Retina (tissue), 1 donor: ENCODE measurements at places on chromosomes 3 and 15.

DNA sequence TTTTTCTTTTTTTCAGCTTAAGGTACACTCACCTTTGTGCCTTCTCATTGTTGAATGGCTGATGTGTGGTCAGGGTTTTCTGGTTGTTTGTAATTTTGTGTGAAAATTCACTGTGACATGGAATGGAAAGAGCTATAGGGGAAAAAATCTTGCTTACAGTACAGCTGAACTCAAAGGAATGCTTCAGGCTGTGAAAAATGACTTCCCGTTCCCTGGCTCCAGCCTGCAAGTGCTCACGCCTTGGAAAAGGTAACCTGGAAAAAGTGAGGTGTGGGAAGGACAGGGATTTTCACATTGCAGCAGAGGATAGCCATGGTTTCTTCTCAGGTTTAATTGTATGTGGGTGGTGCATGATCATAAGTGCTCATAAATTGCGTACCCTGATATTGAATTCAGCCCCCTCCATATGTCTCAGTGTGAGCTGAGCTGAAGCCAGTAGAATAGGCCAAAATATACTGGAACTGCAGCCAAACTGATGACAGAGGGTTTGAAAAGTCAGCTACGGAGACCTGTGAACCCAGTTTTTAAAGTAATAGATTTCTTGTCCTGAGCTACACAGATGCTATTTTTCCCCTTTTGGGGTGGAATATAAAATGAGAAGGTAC is 228.7 kb upstream of the RASGRP1 start:
- DNase-seq: no peak

- DNase-seq: no peak
These were observed 28.6 kb upstream of the C3orf80 start for GRCh38 chr3:160196511-160197104.

DNA sequence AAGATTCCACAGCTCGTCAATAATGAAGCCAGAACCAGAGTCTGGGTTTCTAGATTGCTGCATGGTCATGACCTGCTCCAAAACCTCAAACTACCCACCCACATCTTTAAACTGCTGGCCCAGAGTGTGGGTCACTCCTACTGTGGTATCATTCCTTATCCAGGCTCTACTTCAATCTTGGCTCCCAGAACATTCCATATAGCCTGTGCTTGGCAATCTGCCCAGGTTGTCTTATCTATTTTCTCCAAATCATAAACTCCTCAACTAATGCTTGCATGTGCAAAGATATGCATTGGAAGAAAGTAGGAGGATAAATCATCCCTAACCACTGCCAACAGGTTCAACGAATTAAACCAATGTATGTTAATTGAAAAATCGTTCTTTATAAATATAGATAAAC is 169.7 kb downstream of the ANXA2 start:
- no peak for DNase-seq

DNA sequence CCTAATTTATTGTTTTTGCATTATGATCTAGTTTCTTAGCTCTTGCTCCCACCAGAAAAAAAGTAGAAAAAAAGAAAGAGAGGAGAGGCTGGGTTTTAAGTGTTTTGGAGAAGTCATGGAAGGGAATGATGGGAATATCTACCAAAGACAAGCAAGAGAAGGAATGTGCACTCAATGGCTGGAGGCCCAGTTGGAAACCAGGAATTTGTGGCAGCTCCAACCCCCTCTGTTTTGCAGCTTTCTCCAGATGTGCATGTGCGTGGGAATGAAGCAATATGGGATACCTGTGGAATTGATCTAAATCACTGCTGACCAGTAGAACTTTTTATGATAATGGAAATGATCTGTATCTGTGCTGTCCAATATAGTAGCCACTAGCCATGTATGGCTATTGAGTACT is 27.1 kb downstream of the EIF2AK4 start:
- DNase-seq: no peak

- peak; percentile 23 for DNase-seq
These were observed 76.2 kb downstream of the ATP1B3 start for GRCh38 chr3:141952611-141953010.

GRCh38 chr3:58135712-58136543 is 74.8 kb downstream of the DNASE1L3 start:
- no peak for DNase-seq

GRCh38 chr15:101016581-101016980 is 97.4 kb downstream of the LRRK1 start:
- no peak for DNase-seq

DNA sequence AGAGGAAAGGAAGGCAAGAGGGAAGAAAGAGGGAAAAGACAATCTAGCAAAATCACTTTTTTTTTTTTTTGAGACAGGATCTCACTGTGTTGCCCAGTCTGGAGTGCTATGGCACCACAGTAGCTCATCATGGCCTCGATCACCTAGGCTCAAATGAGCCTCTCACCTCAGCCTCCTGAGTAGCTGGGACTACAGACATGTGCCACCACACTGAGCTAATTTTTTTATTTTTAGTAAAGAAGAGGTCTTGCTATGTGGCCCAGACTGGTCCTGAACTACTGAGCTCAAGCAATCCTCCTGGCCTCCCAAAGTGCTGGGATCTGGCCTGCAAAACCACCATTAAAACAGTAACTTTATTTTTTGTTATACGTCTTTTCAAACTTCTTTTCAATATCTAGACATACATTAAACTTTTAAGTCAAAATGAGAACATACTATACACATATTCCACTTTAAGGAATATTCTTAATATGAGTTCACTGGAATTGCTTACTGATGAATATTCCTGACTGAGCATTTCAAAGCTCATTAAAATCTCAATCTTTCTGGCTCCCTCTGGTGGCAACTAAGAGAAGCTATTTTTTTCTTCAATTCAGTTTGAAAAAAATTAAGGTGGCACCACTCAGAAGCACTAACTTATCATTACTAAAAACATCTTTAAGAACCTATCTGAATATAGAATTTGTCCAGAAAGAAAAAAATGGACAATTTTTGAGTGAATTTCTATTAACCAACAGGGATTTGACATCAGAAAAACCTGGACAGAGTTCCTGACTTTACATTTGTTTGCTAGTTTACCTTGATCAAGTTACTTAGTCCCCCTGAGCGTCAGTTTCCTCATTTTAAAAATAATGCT is 40.9 kb downstream of the UACA start:
- peak; percentile 31 for DNase-seq

GRCh38 chr3:74897006-74897405 is 282.5 kb upstream of the CNTN3 start:
- no peak for DNase-seq

GRCh38 chr3:158909870-158910269 is 108.0 kb downstream of the MFSD1 start:
- DNase-seq: no peak

DNA sequence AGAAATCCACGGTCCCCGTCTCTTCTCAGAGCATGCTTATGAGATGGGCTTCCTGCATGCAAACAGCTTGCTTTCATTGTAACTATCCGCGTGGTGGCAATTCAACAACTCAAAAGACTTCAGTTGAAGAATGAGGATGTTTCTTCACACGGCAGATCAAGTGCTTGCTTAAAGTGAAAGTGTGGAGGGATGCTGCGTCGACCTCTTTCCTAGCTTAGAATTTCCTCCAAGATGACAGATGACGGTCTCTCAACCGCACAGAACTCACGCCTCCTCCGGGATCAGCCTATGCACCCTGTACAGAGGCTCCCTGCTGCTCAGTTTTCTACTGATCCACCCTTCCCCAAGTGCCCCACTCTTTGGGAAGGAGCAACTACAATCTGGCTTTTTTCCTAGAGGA is 47.8 kb downstream of the PCSK6 start:
- no peak for DNase-seq

DNA sequence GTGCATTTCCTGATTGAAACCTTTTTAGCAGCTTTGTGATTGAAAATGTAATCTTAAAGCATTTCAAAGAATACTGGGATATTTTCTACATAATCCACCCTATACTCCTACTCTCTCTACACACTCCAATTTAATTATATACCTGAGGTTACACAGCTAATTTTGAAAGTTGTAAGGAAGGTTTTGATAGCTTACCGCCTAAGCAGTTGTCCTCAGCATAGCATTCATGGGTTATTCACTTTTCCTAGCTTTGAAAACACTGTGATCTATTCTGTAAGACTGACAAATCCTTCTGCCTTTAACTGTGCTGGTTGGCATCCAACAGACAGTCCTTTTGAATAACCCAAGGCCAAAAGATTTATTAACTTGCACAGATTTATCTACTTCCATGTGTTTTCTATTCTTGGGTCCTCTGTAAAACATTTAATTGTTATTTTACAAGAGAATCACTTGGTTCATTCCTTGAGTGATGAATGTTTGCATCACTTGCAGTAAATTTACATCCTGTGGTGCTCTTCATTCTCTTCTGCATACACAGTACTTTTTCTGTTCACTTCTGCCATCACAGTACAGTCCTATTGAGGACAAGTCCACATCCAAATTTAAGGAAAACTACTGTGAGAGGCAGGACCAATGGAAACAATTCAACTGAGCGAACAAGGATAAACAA is 44.8 kb downstream of the SERPINI1 start:
- DNase-seq: no peak

DNA sequence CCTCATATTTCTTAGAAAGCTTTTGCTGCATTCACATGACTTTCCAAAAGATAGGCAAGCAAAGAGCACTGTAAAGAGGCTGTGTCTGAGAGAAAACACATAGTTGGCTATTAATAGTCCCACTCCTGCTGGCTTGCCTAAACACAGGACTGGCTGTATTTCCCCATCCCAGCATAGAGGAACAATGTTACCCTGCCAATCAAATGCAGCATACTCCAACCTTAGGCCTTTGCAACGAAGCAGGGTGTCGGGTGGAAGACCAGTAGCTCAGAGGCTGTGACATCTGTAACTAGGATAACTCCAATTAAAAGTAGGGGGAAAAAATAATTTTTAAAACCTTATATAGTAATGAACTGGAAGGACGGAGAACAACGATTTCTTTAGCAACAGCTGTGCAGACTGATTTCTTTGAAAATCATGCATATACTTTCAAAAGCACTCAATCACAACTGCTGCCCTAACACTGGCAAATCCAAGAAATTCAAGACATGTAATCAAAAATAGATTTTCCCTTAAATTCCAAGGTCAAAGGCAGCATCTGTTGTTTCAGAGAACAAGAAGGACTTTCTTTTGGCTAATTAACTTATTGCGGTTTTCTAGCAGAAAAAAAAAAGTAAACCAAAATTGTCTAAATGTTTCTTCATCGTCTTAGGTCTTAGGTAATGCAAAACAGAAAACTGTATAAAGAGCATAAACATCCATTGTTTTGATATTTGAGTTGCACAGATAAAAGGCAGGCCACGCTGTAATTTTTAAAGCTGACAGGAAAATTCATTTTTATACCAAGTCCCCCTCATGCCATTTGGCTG is 139.3 kb downstream of the TNIK start:
- DNase-seq: peak; percentile 16

GRCh38 chr15:67792250-67792942 is 32.9 kb upstream of the SKOR1 start:
- no peak for DNase-seq

GRCh38 chr3:188605905-188606304 is 451.9 kb downstream of the LPP start:
- no peak for DNase-seq

- DNase-seq: peak; percentile 37
These were observed 65.9 kb downstream of the CACNA2D3 start for GRCh38 chr3:54188176-54188791.

DNA sequence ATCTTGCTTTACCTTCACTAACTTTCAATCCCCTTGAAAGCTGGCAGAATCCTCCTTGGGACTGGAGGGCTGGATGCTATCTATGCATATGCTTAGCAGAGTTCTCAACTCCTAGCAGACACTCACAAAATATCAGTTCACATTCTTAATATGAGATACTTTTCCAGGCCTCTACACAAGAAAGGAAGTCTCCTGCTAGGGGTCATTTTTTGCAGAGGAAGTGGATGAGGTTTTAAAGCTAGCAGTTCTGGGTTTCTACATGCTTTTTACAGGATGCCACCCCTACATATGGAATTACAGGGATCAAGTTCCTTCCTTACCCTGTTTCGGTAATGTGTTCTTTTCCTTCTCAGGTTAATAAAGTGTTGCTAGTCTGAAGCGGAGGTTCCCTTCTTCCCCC is 206.3 kb upstream of the TP63 start:
- no peak for DNase-seq

DNA sequence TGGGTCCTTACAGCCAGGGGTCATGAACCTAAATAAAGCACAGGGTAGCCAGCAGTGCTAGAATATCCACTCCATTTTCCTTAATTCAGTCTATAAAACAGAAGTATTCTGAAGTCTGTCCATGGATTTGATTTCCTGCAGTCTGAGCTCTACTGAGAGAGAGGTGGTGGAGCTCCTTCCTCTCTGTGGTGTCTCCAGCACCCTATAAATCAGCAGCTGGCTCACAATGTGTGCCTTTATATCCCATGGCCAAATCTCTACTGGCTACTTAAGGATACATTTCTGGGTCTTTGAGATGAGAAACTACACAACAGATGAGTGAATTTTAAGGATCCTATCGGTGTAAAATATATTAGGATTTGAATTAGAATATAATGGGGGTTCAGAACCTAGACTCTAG is 339.9 kb upstream of the RBMS3 start:
- DNase-seq: no peak

DNA sequence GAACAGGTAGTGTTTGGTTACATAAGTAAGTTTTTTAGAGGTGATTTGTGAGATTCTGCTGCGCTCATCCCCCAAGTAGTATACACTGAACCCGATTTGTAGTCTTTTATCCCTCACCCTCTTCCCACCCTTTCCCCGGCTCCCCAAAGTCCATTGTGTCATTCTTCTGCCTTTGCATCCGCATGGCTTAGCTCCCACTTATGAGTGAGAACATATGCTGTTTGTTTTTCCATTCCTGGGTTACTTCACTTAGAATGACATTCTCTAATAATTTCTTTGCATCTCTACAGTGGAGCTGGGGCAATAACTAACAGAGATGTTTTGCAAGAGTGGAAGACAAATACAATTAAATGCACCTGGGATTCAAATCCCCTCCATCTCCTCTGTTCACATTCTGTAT is 93.2 kb downstream of the TP63 start:
- DNase-seq: no peak

DNA sequence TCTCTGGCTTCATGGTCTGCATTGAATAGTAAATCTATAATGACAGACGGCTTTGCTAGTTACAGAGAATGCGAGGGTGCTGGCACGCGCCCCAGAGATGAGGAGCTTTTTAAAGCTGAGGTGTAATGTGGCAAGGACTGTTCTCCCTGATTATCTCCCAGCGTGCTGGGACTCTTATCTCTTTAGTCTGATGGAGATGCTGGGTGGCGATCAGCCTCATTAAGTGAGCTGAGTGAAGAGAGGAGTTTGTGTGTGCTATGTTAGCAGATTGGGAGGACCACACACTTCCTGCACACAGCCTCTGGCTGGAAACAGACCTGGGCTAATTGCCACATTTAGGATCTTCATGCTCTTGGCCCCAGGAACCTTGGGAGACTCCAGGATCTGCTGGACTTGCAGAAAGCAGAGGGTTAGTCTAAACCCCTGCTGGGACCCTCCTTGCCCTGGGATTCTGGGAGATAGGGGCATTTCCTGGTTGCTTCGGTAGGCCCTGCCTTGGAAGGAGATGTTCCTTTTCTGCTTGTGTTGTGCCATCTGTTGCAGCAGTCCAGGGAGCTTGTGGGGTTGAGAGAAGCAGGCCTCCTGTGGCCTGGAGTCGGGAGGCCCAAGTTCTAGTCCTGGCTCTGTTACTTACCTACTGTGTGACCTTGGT is 15.0 kb downstream of the PDIA5 start:
- DNase-seq: peak; percentile 55

- DNase-seq: no peak
These were observed 251.5 kb downstream of the GABRG3 start for GRCh38 chr15:27222479-27222878.

GRCh38 chr3:171491361-171491760 is 31.2 kb upstream of the TNIK start:
- DNase-seq: no peak

GRCh38 chr3:187968883-187969580 is 184.9 kb upstream of the LPP start:
- no peak for DNase-seq

- no peak for DNase-seq
These were observed 362.3 kb upstream of the RGMA start for GRCh38 chr15:93451265-93451664.
